ENCODE measurements at places on chromosomes 16 and 17. TPM values are rescaled to one million over a fixed set of nuclear protein-coding genes. Genes with fewer than 3 reads are reported as not detected.

The ASB16 gene
- total RNA-seq: not detected

The SLC13A2 gene
- not detected for total RNA-seq

The GUCY2D gene
- total RNA-seq: not detected

The ENPP7 gene
- not detected for total RNA-seq

The SKAP1 gene
- total RNA-seq: not detected

The SCNN1G gene
- total RNA-seq: 0.85 TPM

The TLCD3A gene
- total RNA-seq: 32.8 TPM

The NPTX1 gene
- total RNA-seq: under 0.01 TPM

The TMEM114 gene
- not detected for total RNA-seq

The C17orf78 gene
- not detected for total RNA-seq

The DERL2 gene
- 24.6 TPM for total RNA-seq

The GRIN2C gene
- total RNA-seq: not detected

The PYCARD gene
- 235 TPM for total RNA-seq

The ARHGAP44 gene
- 0.64 TPM for total RNA-seq

The HOXB3 gene
- 2.7 TPM for total RNA-seq

The ADCY7 gene
- 55.2 TPM for total RNA-seq

The MPP2 gene
- total RNA-seq: 0.96 TPM

The QPRT gene
- 54.5 TPM for total RNA-seq

The CHST5 gene
- total RNA-seq: not detected

The KRT31 gene
- not detected for total RNA-seq

The GTF3C1 gene
- 43.7 TPM for total RNA-seq
